Activated CD4-positive, alpha-beta memory T cell treated with anti-CD3 and anti-CD28 coated beads for 36 hours (primary cell): ENCODE measurements at places on chromosomes 2 and 18. TPM values are rescaled to one million over a fixed set of nuclear protein-coding genes. Genes with fewer than 3 reads are reported as not detected.

SAG gene
- total RNA-seq: 1.3 TPM

CXCR1 gene
- not detected for total RNA-seq

DSC1 gene
- total RNA-seq: not detected

DNA sequence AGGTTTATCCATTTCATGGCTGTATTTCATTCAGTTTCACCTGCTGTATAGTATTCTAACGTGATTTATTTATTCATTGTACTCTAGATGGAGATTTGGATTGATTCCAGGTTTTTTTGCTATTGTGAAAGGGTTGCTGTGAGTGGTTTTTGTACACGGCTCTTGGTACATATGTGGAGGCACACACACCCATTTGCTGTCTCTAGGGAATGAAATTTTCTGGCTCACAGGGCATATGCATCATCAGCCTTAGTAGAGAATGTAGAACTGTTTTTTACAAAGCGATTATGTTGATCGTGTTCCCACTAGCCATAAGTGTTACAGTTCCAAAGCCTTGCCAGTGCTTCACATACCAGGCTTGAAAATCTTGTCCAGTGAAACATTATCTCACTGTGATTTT is 5.1 kb downstream of the SPTBN1 start:
- DNase-seq: no peak
- no peaks in the 10 kb centered on the region for H3K36me3 ChIP-seq
- no peak overlapping the region for H3K27ac ChIP-seq
- no peak overlapping the region for H3K4me3 ChIP-seq

GRCh38 chr2:103161456-103162289 is 399.8 kb downstream of the TMEM182 start:
- H3K27me3 ChIP-seq: no peaks in the 10 kb centered on the region
- H3K4me1 ChIP-seq: no peaks in the 10 kb centered on the region
- H3K36me3 ChIP-seq: no peaks in the 10 kb centered on the region
- H3K4me3 ChIP-seq: no peak overlapping the region
